Astrocyte (in vitro differentiated cells and primary cell): ENCODE measurements at places on chromosomes 2 and 18. TPM values are rescaled to one million over a fixed set of nuclear protein-coding genes. Genes with fewer than 3 reads are reported as not detected.

SCN9A gene
- 7.8 and 8.7 TPM in 2 replicates for total RNA-seq

ACTG2 gene
- total RNA-seq: 298 and 540 TPM in 2 replicates

CDCA7 gene
- 4.6 and 5.3 TPM in 2 replicates for total RNA-seq

HTRA2 gene
- total RNA-seq: 24.4 and 25.3 TPM in 2 replicates

EGR4 gene
- total RNA-seq: not detected in 2 replicates

PARD6G gene
- total RNA-seq: 26.9 and 29.6 TPM in 2 replicates

DNA sequence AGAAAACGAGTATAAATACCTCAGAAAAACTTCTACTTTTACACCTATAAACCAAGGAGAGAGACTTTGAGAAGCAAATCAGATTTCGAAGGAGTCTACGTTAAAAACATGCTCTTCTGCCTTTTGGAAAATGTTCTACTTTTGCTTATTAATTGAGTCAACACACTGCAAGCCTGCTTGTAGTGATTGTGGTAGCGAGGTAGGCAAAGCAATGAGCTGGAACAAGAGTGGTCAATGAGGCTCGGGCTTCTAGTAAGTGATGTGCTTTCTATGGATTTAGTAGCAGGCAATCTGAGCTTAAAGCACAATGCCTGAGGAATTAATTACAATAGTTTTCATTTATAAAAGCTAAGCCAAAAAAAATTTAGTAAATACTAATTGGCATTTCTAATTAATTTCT, 103.4 kb upstream of the TFCP2L1 start:
- H3K4me1 ChIP-seq: peaks cover 11% of the 10 kb centered on the region
- no peak overlapping the region for H3K4me3 ChIP-seq
- no peak overlapping the region for H3K27ac ChIP-seq
- peak; percentile 18 for DNase-seq

DNA sequence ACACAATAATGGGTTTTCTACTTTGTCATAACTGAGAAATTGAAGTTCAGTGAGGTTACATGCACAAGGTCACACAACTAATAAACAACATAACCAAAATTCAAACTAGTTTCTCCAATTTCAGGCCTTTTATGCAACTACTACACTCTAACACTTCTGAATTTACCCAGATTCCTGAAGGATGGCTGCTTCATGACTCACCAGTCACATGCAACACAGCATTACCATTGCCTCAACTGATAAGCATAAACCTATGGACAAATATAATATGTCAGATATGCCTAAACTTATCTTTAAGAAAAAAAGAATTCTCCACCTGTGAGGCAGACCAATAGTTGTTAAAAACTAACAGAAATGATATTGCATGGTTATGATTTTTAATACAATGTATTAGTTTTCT, 586.5 kb upstream of the SLC8A1 start:
- H3K4me3 ChIP-seq: no peak overlapping the region
- DNase-seq: peak; percentile 10
- H3K27ac ChIP-seq: no peak overlapping the region
- no peaks in the 10 kb centered on the region for H3K36me3 ChIP-seq

- no peak overlapping the region for H3K4me3 ChIP-seq
- H3K4me1 ChIP-seq: no peaks in the 10 kb centered on the region
- H3K27ac ChIP-seq: no peak overlapping the region
- no peak for DNase-seq
These were observed 263.2 kb upstream of the PARD3B start for GRCh38 chr2:204282081-204282480.

DNA sequence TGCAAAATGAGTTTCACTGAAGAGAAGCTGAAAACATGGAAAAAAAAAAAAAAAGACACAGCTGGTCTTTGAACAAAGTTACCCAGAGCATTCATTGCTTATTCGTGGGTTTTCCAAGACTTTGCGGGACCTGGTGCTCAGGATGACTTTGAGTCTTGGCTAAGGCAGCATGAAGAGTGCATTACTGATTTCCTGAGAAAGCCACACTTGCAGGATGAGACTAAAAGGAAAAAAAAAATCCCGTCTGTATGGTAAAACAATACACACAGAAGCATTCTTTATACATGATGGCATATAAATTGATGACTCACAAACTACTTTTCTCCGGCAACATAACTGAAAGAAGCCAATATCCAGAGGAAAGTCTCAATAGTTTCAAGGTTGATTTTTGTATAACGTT, 195.4 kb downstream of the SPP2 start:
- peaks cover 65% of the 10 kb centered on the region for H3K4me1 ChIP-seq
- DNase-seq: peak; percentile 98
- H3K27ac ChIP-seq: peak overlapping the region; percentile 96
- no peaks in the 10 kb centered on the region for H3K27me3 ChIP-seq

GRCh38 chr18:42363446-42364441, 408.7 kb downstream of the PIK3C3 start:
- no peaks in the 10 kb centered on the region for H3K36me3 ChIP-seq
- H3K4me3 ChIP-seq: no peak overlapping the region
- DNase-seq: no peak
- H3K27ac ChIP-seq: no peak overlapping the region
- H3K4me1 ChIP-seq: no peaks in the 10 kb centered on the region

DNA sequence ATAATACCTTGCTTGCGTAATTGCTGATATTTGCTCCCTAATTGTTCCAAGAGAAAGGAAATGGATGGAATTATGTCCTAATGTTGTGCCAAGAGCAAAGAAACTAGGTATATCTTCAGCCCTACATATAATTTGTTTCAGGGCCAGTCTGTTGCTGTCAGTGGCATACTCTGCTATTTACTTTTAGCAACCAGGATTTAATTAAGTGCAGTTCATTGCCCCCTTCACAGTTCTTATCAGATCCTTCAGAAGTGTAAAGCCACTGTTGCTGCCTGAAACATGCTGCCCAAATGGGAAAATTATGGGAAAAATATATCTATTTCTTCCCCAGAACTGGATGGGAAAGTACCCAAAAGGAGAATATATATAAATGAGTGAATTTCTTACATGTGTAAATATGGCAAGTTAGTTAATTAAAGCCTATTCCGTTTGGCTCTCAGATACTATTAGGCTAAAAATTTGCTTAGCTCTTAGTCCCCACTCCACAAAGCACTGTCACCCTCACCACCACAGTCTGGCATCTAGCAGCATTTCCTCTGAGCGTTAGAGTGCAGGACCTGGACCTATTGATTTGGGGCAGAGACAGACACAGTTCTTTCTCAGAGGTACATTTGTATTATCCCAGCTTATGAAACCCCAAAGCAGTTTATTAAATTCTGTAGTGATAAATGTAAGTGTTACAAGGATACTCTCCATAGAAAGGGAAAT, 72.8 kb upstream of the DTNA start:
- H3K36me3 ChIP-seq: no peaks in the 10 kb centered on the region
- no peak overlapping the region for H3K4me3 ChIP-seq
- DNase-seq: no peak
- no peaks in the 10 kb centered on the region for H3K4me1 ChIP-seq
- H3K27ac ChIP-seq: no peak overlapping the region

GRCh38 chr2:240964704-240965295, 33.6 kb upstream of the SNED1 start:
- DNase-seq: no peak
- H3K4me1 ChIP-seq: no peaks in the 10 kb centered on the region
- no peaks in the 10 kb centered on the region for H3K36me3 ChIP-seq
- H3K4me3 ChIP-seq: no peak overlapping the region
- no peak overlapping the region for H3K27ac ChIP-seq

DNA sequence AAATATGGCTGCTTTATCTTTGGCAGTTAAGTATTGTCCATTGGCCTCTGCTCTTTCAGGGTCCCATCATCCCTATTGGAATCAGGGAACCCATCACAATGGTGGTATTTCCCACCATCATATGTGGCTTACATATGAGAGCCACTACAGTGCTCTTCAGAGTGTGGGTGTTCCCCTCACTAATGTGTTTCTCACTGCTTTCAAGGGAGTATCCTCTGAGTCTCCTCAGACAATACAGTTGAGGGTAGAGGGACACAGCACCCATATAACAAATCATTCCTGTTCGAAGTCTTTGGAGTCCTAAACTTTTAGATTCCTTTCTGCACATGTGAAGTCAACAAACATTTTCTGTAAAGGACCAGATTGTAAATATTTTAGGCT, 48.8 kb upstream of the DNAJC10 start:
- no peaks in the 10 kb centered on the region for H3K27me3 ChIP-seq
- H3K36me3 ChIP-seq: no peaks in the 10 kb centered on the region
- H3K4me1 ChIP-seq: peaks cover 4% of the 10 kb centered on the region
- DNase-seq: no peak
- H3K27ac ChIP-seq: no peak overlapping the region

GRCh38 chr2:57864926-57865325, 181.7 kb upstream of the VRK2 start:
- H3K27ac ChIP-seq: no peak overlapping the region
- no peaks in the 10 kb centered on the region for H3K4me1 ChIP-seq
- H3K4me3 ChIP-seq: no peak overlapping the region
- H3K27me3 ChIP-seq: no peaks in the 10 kb centered on the region
- H3K36me3 ChIP-seq: no peaks in the 10 kb centered on the region

GRCh38 chr2:136572335-136572734, 193.0 kb upstream of the THSD7B start:
- no peak overlapping the region for H3K27ac ChIP-seq
- no peaks in the 10 kb centered on the region for H3K4me1 ChIP-seq
- H3K4me3 ChIP-seq: no peak overlapping the region

DNA sequence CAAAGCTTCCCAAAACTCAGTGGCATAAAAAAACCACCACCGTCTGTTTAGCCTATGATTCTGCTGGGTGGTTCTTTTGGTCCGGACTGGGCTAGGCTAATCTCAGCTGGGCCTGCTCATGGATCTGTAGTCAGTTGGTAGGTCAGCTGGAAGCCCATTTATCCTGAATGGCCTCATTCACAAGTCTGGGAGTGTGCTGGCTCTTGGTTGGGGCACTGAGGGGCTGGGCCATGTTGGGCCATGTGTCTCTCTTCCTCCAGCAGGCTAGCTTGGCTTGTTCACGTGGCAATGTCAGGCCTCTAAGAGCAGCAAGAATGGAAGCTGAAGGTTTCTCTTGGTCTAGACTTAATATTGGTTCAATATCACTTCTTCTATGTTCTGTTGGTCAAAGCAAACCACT, 95.7 kb upstream of the HS6ST1 start:
- no peak overlapping the region for H3K4me3 ChIP-seq
- H3K4me1 ChIP-seq: peaks cover under 1% of the 10 kb centered on the region
- no peaks in the 10 kb centered on the region for H3K27me3 ChIP-seq

DNA sequence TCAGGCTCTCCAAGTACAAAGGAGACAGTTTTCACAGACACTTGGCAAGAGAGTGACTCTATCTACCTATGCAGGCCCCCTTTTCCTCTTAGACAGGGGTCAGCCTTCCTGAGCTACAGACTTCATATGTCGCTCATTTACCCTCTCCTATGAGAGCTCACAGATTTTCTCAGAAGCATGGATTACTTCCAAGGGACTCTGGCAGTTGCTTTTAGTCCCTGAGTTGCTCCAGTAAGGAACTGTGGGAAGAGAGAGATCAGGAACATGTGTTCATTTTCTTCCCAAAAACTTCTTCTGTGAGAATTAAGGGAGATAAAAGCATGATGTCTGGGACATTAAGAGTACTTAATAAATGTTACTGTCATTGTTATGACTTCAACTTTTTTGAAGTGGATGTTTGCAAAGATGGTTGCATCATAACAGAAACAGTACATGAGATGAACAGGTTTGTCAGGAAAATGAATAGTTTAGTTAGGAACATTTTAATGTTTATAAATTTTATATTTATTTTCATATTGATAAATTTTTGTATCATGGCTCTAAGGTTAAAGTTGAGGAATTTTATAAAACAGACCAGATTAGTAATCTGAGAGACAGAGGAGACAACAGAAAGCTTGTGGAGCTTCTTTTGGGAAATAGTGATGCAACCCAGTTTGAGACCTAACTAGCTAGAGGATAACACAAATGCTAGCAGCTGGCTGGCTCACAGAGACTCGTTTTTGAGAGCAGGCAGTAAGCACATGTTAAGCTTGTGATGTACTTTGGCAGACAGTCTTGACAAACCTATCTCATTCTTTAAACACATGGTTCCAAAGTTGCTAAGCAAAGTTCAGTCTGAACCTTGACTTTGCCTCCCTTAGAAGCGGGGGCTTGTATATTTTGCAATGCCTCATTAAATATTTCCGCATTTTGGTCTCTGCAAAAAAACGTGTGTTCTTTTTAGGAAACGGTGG, 21.7 kb upstream of the UGP2 start:
- no peaks in the 10 kb centered on the region for H3K36me3 ChIP-seq
- H3K4me1 ChIP-seq: no peaks in the 10 kb centered on the region

DNA sequence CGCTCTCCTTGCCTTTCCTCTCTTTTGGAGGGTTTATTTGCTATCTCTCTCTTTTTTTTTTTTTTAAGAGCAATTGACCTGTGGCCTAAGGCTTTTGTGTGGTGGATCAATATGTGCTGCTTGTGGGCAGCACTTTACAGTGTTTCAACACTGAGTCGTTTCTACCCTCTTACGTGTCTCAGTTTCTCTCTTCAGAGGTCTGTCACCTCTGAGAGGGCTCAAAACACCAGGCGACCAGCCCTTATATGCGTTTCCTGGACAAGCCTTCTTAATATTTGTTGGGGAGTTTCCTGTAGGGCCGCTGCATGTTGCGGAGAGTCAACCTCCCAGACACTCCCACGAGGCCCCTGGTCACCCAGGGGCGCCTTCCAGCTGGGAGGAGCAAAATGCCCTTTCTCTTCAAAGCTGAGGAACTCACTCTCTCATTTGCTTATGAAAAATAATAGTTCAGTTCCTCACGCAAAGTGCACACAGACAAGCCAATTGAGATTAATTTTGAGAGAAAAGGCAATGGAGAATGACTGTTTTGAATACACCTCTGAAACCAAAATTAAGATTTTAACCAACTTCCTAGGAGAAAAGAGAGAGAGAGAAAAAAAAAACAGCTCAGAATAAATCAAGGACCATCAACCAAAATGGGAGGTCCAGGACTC, 96.3 kb upstream of the B3GNT2 start:
- H3K4me3 ChIP-seq: no peak overlapping the region
- H3K4me1 ChIP-seq: no peaks in the 10 kb centered on the region
- no peaks in the 10 kb centered on the region for H3K36me3 ChIP-seq

DNA sequence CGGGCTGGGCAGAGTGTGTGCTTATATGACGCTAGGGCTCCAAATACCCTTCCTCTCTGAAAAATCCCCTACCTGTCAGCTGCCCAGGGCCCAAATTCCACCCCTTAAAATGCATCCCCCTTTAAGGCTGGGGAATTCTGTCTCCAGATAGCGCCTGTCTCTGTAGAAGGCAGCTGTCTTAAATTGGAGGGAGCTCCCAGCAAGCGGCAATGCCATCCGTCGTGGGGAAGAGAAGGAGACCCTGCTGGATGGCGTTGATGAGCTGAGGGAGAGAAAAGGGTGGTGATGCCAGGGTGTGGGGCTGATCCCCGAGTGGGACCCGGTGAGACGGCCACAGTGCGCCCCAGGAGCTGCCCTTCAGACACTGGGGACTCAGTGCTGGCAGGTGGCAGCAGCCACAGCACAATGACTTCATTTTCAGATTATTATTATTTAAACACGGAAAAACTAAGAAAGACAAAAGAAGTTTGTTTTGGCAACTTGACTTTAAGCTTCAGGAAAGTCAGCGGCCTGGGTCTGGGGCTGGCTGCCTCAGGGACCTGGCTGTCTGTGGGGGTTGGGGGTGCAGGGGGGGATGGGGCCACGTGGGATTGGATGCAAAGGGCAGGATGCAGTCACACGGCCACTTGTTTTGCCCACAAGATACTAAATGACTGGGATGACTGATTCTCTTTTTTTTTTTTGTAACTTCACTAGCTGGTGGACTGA, 152.8 kb downstream of the TFCP2L1 start:
- DNase-seq: no peak
- H3K4me3 ChIP-seq: no peak overlapping the region
- no peak overlapping the region for H3K27ac ChIP-seq
